ENCODE measurements at places on chromosomes 1 and 21.
A peak's percentile ranks its signal among the peaks of the same experiment; 100 is the strongest.

DNA sequence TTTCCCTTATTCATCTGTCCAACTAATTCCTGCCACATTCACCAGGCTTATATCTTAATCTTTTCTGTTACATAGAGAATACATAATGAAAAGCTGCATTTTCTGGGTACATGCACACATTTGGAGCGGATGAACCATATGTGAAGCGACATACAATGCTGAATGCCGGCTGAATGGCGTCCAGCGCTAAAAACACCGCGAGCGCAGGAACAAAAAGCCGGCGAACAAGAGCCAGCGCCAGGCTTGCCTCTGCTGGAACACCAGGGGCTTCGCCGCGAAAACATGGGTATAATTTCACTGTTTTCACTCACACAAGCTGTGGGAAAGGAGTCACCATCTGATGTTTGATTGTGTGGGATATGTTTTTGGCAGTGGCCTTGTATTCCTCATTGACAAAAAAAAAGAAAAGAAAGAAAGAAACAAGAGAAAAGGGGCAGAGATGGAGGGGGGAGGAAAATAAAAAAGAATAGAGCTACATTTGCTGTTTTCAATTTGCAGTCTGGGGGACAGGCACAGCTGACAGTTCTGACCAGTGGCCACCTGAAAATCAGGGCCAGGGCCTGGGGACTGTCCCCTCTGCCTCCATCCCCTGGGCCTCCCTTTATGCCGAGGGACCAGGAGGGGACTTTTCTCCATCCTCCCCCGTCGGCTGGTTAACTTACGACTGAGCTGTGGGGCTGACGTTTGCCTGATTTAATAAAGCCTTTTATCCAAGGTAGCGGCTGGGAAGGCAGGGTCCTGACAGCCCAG lies 70.2 kb upstream of the OLIG2 start:
- peaks cover 49% of the 10 kb centered on the region for H3K27me3 ChIP-seq
- H3K4me3 ChIP-seq = no peak overlapping the region
- H3K36me3 ChIP-seq = no peaks in the 10 kb centered on the region
- peak overlapping the region; percentile 36 for H3K27ac ChIP-seq
- no peak for DNase-seq

DNA sequence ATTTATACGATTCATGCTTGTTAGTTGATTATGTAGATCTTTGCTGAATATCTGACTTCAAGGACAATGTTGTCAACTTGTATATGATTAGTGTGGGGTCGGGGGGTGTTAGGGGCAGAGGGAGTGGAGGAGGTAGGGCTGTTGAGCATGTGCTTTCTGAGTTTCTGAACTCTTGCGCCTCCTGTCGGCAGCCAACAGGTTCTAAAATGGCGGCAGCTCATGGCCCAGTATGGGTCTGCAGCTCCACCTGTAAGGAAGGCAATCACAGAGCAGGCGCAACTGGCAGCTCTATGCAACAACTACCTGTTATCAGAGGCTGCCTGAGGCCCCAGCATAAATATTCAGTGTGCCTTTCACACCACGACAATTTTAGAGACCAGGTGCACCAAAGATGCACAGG lies 205.8 kb upstream of the PLXNA2 start:
- no peaks in the 10 kb centered on the region for H3K4me1 ChIP-seq
- no peak overlapping the region for H3K27ac ChIP-seq

GRCh38 chr1:168708698-168709404 lies 20.2 kb downstream of the DPT start:
- peaks cover 11% of the 10 kb centered on the region for H3K27me3 ChIP-seq
- H3K4me1 ChIP-seq = no peaks in the 10 kb centered on the region
- H3K36me3 ChIP-seq = no peaks in the 10 kb centered on the region

DNA sequence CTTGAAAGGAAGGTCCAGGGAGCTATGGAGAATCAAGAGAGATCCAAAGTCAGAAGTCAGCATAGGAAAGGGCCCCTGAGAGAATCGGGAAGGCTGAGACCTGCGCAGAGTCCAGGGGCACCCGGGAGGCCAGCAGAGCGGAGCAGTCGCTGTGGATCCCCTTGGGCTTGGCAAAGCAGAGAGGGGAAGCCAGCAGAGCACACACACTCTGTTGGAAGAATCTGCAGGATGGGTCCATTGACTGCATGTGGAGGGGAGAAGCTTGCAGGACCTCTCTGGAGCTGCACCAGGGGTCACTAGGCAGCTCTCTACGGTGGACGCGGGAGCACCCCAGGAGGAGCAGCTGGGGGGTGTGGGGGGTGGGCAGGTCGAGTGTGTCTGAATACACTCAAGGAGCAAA lies 6.4 kb downstream of the RIPK4 start:
- no peaks in the 10 kb centered on the region for H3K36me3 ChIP-seq
- no peak overlapping the region for H3K4me3 ChIP-seq
- peaks cover 47% of the 10 kb centered on the region for H3K27me3 ChIP-seq

- H3K4me3 ChIP-seq = no peak overlapping the region
- no peak for DNase-seq
- H3K27me3 ChIP-seq = no peaks in the 10 kb centered on the region
- H3K4me1 ChIP-seq = peaks cover 29% of the 10 kb centered on the region
- peaks cover 4% of the 10 kb centered on the region for H3K36me3 ChIP-seq
- peak overlapping the region; percentile 50 for H3K27ac ChIP-seq
These were observed 70.4 kb downstream of the VAV3 start for GRCh38 chr1:107894605-107895004.

DNA sequence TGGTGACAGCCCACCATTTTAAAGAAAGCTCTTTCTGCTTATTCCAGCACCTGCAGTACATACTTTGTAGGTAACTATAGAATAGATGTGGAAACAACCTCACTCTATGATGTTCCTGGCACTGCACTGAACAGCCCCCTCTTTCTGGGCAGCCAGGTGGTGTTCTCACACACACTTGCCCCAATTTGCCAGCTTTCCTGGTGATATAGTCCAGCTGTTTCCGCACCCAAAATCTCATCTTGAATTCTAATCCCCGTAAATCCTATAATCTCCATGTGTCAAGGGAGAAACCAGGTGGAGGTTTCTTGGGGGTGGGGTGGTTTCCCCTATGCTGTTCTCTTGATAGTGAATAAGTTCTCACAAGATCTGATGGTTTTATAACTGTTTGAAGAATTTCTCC lies 102.2 kb downstream of the FCRL5 start:
- H3K27me3 ChIP-seq = no peaks in the 10 kb centered on the region
- DNase-seq = no peak
- H3K27ac ChIP-seq = no peak overlapping the region
- no peaks in the 10 kb centered on the region for H3K4me1 ChIP-seq
- H3K36me3 ChIP-seq = no peaks in the 10 kb centered on the region

All from activated T-cell treated with anti-CD3 and anti-CD28 coated beads, Interleukin-2, amount 50 U/mL, for 72 hours (primary cell).